ENCODE measurements at places on chromosomes 4 and X.

DNA sequence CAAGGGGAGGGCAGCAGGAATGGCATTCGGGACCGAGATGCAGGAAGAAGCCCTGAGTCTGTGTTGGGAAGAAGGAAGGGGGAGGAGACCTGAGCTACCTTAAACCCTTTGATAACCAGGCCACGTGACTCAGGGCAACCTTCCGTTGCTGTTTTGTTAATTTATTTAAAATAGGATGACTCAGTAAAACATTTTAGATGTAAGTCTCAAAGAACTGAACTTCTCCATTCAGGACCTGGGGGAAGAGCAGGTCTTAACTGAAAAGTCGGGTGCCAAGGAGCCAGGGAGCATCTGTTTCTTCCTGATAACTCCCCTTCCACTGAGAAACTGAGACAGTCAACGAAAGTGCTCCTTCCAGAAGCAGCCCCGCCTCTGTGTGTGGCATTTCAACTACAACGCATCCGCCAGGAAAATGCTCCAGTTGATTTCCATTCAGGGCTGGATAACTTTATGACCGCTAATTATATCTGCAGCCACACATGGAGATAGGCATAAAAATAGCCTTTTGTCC lies 88.0 kb downstream of the IRF2 start:
- no peak for DNase-seq

DNA sequence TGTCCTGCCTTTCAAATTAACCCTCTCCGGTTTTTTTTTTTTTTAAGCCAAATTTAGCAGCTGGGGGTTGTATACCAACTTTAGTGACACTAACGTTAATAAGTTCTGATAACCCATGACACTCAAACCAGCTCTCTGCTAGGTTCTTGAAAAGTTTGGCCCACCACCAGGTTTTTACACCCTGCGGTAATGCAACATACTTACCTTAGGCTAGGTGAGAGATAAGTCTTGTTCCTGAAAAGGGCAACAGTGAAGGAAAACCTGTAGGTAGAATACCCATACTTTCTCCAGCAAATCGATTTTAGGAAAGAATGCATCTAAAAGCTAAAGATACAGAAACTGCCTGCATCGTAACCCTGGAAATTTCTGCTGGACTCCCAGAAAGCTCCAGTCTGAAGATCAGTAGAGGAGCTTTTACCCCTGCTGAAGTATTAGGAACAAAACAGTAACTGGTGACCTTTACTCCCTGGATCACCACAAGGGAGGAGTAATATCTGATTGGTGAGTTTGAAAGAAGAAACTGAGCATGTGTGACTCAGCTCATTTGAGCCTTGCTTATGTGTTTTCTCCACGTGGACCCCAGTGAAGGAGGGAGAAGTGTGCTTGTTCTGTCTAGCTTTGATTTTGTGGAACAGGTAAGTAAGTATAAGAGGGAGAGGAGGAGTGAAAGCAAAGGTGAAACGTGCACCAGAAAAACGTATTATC lies 34.4 kb upstream of the COX18 start:
- no peak for DNase-seq

GRCh38 chr4:16083241-16084191 lies at the start of gene PROM1:
Gene PROM1, minus strand, starts transcription at chr4:16084023. Its CDS starts 8,117 bp downstream, at chr4:16075906.
- DNase-seq = no peak

GRCh38 chrX:26889574-26889973 lies 573.6 kb downstream of the PPP4R3C start:
- no peak for DNase-seq

DNA sequence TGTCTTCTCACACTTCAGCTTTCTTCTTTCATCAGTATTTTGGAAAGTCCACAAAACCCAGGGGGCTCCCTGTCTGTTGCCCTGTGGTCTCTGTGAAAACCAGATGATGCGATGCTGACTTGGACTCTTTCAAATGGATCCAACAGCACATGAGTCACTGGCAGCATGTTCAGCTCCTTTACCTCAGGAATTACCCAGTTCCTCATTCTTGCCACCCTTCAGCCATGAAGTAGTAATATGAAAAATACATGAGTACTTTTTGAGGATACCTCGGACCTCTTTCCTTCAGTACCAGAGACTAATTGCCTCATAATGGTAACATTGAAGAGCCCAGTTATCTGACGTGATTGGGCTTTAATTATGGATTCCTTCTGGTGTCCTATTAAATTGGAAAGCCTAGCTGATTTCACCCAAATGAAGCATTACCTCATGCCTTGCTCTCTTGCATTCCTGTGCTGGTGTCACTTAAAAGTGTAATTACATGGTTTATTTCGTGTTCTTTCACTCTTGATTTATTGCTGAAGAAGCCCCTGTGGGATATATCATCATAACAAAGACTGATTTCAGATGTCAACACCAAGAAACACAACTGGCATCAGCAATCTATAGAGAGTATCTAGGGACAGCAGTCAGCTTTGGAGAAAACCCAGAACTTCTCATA lies 63.4 kb downstream of the NFKB1 start:
- no peak for DNase-seq

DNA sequence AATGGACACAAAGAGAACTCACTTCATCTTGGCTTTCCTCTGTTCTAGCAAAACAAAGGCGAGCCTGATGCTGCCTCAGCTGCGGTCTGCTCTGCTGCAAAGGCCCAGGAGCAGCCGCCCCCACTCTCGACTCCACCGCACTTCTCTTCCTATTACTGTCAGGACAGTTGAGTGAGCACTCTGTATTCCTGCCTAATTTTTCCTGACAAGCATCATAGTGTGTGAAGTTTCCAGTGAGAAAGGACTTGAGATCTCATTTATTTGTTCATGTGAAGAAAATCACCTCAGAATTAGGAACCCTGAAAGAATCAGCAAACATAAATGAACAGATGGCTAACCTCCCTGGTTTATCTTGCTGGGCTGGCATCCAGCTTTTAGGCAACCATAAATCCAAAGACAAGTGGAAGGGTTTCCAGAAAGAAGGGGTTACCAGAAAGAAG lies 15.6 kb downstream of the SCARB2 start:
- no peak for DNase-seq

DNA sequence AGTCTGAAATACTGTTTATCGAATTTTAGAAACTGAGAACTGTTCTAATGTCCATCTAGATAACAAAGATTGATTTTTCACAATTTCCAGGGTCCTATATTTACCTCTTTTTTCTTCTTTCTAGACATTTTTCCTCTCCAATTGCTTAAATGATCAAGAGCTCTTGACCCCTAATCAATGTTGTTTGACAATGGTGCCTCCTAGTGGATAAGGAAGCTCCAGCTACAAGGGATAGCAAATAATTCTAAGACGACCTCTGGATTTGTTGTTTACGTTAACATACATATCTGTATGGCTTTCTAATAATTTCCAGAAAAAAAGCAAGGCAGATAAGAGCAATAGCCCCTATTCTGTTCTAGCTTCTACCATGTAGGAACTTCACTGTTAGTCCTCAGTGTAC lies 35.8 kb downstream of the GPR82 start:
- DNase-seq = no peak

GRCh38 chrX:7146020-7146702 lies 1.4 kb upstream of the STS start:
- DNase-seq = no peak

Measured in activated effector memory CD4-positive, alpha-beta T cell treated with Interleukin-2 at 50 U/mL for 16 hours (primary cell).